Dermis blood vessel endothelial cell (primary cell): ENCODE measurements at places on chromosomes 7 and 10. TPM values are rescaled to one million over a fixed set of nuclear protein-coding genes. Genes with fewer than 3 reads are reported as not detected.

The ABCA13 gene
- under 0.01 TPM in 1 of 2 replicates, not detected in the other for total RNA-seq

The CPN1 gene
- total RNA-seq = not detected in 2 replicates

The KCNMA1 gene
- under 0.01 and 0.05 TPM in 2 replicates for total RNA-seq

The SPDYE1 gene
- total RNA-seq = not detected in 2 replicates
